ENCODE measurements at places on chromosomes 3 and 15.

DNA sequence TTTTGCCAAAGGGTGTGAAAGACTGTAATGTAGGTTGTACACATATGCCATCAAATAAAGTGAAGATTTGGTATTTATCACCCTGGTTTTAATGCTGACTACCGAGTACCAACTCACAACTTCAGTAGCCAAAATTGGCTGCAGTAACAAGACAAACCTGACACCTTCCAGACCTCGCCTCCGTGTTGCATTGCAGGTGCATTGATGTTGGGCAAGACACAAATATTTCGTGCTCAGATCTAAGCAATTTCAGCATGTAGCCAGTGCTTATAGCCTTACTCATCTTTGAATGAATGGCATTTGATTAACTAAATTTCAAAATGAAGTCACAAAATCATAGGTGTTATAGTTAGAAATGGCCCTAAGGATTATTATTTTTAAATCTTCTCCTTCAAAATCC is 400.2 kb downstream of the SOX2 start:
- no peak for DNase-seq

DNA sequence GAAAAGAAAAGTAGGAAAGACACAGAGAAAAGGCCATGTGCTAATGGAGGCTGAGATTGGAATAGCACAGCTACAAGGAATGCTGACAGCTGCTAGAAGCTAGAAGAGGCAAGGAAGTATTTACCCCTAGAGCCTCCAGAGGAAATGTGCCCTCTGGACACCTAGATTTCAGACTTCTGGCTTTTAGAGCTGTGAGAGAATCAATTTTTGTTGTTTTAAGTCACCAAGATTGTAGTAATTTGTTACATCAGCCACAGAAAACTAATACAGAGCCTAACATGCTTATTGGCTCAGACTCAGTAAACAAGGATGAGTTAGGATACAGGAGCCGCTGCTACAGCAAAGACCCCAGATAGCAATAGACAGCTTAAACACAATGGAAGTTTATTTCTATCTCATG is 33.1 kb upstream of the GLCE start:
- no peak for DNase-seq

- no peak for DNase-seq
Observed at GRCh38 chr3:58639842-58640241, 26.7 kb downstream of the FAM3D start.

DNA sequence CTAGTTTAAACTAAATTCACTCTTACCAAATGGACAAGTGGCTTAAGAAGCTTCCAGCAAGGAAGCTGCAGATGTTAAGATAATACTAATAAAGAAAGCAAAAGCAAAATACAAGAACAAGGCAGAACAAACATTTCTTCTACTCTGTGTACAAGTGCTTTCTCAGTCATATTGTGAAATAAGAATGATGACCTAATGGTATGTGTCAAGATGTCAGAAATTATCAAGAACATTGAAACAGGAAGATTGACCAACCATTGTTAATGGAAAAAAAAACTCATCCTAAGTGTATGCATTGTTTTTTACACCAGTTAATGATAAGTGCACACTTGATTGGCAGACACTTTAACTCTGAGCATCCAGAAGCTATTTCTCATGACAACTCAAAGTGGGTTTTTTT is 65.4 kb upstream of the P2RY1 start:
- DNase-seq: no peak
